ENCODE measurements at places on chromosomes 3 and 15.
A peak's percentile ranks its signal among the peaks of the same experiment; 100 is the strongest.

DNA sequence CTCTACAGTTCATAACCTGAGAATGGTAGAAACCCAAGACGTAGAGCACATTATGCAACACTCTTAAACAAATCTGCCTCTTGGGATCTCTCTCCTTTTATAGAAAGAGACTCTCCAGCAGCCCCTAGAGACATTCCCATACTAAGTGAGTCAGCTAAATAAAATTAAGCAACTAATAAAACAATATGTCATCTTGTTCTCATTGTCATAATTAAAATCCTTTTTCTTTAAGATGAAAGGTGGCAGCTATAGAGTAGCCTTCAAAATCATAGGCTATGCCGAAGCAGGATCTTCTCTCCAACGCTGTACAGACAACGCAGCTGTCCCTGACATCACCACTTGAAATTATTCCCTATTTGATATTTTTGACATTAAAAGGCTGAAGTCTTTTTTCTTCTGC is 790.0 kb downstream of the FHIT start:
- DNase-seq = peak; percentile 21

GRCh38 chr3:41448396-41448795 is 249.1 kb downstream of the CTNNB1 start:
- no peak for DNase-seq

GRCh38 chr3:9385187-9386077 is 12.0 kb upstream of the SETD5 start:
- no peak for DNase-seq

DNA sequence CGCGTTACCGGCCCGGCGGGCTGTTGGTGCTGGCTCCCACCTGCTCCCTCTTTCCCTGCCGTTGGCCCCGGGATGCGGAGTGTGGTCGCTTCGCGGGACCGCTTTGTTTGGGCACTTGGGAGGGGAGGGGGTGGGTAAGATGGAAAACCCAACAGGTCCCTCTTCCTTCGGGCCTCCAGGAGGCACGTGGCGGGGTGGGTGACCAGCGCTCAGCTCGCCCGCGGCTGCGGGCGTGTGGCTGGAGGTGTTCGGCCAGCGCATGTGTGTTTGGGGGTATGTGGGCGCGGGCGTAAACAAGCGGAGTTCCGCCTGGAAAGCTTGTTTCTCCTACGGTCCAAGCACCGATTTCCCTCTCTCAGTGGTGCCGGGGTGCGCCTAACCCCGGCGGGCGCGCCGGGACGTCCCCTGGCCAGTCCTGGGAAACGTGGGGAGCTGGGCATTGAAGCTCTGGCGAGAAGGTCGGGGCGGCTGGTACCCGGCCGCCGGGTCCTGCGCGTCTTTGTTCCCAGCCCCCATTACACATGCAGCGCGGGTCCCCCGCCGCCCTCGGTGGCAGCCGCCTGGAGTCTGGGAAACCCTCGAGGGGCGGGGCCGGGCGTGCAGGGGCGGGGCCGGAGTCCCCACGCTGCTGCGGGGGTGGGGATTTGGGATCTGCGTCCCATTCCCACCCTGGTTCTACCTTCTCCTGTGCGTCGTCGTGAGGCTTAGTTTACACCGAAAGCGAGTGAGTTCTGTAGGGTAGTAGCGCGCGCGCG is 1.4 kb downstream of the ACVR2B start:
- DNase-seq = peak; percentile 80

GRCh38 chr15:31179693-31180092 is 78.2 kb upstream of the TRPM1 start:
- no peak for DNase-seq

DNA sequence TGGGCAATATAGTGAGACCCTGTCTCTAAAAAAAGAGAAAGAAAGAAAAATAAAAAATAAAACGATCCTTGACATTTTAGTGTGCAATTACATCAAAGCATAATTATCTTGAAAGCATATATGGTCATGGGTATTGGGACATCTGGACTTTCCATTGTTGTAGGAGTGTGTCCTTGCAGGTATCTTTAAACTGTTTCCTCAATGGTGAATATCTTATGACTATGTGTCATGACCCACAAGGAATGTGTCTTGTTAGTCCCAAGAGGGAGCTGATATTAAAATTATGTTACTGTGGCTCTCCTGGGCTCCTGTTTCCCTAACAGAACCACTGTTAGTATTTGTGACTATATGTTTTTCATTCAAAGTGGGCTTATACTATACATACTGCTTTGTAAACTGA is 26.6 kb downstream of the EIF1B start:
- no peak for DNase-seq

- DNase-seq = no peak
Observed at GRCh38 chr15:69987492-69988489, 109.9 kb downstream of the TLE3 start.

GRCh38 chr15:49868348-49868747 is 247.5 kb downstream of the DTWD1 start:
- DNase-seq = no peak

DNA sequence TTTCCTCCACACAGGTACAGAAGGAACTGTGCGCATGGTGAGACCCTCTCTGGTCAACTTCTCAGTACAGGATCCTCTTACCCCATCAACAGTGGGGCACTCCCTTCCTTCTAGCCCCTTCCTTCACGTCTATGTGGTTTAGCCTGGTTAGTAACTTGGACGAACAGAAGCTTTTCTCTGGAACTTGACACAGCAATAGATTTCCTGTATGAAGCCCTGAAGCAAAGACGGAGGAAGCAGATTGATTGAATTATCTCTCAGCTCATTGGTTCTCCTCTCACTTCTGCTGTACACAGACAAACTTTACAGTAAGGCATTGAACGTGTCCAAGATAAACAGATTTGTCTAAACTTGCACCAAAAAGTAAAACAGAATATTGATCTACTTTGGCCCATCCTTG is at the start of gene CD200R1:
CD200R1 (minus strand) TSS at position 210 of the 400 bp plus-strand sequence. CDS start 246 bp downstream, outside the sequence.
- no peak for DNase-seq

- no peak for DNase-seq
Observed at GRCh38 chr15:40058476-40059140, 19.6 kb upstream of the SRP14 start.

GRCh38 chr3:107913701-107914100 is 177.1 kb downstream of the CD47 start:
- DNase-seq = no peak

DNA sequence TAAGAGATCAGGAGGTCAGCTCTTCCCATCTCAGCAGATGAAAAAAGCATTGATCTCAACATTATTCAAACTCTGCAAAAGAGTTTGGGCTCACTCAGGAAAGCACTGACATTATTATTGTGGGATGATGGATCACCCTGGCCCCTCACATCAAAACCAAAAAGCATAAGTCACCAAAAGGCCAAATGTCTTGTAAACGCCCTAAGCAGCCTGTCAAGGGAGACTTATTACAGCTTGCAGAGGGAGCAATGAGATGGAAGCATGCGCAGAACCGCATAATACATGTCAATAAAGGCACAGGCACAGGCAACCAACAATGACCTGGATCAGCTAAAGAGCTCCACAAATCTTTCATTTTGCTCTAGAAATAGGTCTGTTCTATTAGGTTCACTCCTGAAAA is 4.6 kb downstream of the FSIP1 start:
- DNase-seq = no peak

- DNase-seq = no peak
Observed at GRCh38 chr3:134315286-134316106, 58.8 kb downstream of the AMOTL2 start.

GRCh38 chr3:126494204-126494969 is 18.7 kb upstream of the ZXDC start:
- DNase-seq = no peak

DNA sequence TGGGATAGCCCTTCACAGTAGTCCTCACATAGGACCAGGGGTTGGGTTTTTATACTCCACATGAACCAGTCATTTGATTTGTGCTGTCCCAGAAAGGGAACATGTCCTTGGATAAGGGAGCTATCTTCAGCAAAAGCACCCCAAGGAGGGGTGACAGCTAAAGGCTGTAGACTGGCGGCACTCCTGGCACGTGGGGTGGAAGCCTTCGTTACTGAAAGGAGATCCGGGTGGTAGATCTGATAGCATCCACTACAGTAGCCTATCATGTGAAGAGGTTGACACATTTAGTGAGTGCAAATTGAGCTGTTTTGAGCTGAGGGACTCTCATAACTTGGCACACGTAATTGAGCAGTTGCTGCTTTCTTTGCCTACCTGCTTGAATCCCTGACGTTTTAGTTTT is 588.8 kb upstream of the GOLIM4 start:
- peak; percentile 2 for DNase-seq

- peak; percentile 27 for DNase-seq
Observed at GRCh38 chr3:146640955-146641867, 36.1 kb upstream of the PLSCR5 start.

DNA sequence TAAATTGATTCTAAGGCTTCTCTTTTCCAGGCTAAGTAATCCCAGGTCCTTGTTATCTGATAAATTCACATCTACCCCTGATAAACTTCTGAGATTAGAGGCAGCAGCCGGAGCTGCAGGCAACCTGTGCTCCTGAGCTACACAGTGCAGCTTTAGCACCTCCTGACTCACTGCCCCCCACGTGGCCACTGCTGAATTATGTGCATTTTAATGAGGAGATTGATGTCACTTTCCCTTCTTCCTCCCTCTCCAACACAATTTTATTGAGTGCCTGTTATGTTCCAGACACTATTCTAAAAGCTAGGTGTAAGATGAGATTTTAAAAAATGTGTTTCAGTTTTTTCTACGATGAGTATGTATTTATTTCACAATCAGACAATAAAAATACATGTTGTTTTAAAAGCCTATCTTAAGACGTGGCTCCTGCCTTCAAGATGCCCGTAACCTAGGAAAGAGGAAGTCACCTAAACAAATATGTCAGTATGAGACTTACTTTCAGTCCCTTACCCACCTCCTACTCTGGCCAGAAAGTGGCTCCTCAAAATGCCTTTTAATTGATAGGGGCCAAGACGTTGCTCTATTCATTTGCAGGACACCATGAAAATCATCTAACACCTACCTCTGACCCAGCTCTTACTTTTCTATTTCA is 161.5 kb upstream of the PFN2 start:
- no peak for DNase-seq

DNA sequence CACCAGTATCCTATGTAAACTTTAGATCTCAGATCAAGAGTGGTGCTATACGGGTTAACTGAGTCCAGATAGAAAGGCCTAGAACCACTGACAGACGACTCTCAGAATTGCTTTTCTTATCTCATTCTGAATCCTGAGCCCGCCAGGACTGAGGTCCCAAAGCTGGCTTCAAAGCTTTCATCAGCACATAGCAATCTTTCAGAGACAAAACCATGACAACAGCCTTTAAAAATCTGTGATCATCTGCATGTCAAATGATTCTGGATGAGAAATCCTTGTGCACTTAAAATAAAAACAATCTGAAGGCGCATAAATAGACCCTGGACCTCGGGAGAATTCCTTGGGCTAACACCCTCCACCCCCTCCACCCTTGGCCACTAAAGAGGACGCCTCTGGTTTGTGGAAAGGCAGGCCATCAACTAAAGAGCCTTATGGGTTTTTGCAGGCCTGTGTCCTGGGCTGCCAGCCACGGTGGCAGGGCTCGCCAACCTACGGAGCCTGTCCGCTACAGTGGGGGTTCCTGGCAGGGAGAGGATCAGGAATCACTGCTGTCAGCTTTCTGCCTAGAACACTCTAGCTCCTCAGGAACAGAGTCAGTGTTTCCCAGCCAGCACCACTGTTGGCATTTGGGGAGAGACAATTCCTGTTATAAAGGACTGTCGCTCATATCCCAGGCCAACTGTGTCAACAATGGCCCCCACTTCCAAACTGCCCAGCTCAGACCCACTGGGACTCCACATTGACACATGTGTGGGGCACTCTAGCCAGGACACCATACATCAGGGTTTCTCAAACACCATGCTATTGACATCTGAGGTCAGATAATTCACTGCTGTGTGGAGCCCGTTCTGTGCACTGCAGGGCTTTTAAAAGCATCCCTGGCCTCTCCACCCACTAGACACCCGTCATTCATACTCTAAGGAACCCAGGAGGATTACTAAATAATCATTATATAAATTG is 20.2 kb downstream of the TLE3 start:
- no peak for DNase-seq

DNA sequence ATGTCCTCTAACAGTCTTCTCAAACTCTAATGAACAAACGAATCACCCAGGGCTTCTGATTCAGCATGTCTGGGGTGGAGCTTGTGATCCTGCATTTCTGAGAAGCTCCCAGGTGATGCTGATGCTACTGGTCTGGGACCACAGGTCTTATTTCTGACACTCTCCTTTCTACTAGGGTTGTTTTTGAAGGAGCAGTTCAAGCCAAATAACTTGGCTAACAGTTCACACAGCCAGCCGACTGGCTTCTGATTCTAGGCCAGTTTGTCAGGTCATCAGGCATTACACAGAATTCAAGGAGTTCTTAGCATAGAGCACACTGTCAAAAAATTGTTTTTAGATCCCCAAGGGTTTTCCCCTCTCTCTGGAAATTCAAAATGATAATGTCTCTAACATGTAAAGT is 100.7 kb downstream of the TIGIT start:
- DNase-seq = no peak

GRCh38 chr15:66777596-66778313 is 75.7 kb downstream of the SMAD6 start:
- no peak for DNase-seq

DNA sequence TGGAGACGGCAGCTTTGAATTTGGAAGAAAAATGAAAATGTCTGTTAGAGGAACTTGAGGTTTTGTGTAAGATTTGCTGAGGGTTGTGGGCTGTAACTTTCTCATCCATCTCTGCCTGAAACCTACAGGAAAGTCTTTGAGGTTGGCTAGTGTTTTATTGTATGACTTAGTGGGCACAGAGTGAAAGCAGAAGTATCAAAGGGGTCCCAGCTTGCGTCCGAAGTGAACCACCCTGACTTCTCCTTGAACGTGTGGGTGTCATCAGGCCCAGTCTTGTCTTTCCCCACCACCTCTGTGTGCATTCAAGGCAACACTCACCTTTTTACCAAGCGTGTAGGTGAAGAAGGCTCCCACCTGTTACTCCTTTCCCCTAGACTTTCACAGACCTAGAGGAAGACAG is 682.1 kb upstream of the CFAP20DC start:
- no peak for DNase-seq

DNA sequence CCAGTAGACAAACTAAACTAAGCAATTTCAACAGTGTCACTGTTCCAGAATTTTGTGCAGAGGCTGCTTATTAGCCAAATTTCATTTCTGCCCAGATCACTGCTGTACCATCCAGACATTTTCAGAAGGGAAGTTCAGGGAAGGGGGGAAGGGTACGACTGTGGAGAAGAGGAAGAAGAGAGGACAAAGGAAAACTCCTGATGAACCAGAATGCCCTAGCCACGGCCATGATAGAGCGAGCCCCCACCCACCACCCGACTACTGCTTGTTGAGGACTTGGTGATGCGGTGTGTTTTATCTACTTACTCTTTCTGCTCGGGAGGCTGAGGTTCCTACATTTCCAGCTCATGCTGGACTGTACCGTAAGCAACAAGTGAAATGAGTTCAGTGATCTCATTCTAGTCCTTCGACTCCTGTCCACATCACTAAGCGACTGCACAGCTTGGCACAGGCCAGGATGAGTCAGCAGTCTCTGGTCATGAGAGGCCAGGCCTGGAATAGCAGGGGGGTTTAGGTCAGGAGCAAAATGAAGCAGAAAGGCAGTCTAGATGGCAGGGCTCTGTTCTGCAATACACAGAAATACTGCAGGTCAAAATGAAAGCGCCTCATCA is 330.8 kb downstream of the TIGIT start:
- no peak for DNase-seq

GRCh38 chr15:26848498-26848897 is 18.4 kb upstream of the GABRA5 start:
- DNase-seq = no peak

Measured in NCI-H2171 treated with DMSO at 0.1 percent for 48 hours (cell line).